ENCODE measurements at places on chromosomes 13 and 19.

DNA sequence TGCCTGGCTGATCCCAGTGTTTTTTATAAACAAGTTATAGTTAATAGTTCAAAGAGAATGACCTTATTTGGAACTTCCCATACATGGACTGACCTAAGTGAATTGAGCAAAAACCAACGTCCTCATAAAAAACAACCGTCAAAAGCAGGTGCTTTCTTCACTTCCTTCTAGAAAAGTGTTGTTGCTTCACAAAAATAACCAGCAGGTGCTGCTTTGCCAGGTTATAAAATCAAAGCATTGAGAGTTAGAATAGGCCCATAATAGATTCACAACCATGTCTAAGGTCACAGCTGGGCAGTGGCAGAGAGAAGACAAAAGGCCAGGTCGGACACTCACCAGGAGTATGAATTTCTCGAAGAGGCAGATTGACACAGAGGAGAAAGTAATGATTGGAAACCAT, 9.5 kb downstream of the RUBCNL start:
- no peak for DNase-seq

GRCh38 chr19:54576411-54576976, 2.9 kb downstream of the LILRA2 start:
- no peak for DNase-seq

DNA sequence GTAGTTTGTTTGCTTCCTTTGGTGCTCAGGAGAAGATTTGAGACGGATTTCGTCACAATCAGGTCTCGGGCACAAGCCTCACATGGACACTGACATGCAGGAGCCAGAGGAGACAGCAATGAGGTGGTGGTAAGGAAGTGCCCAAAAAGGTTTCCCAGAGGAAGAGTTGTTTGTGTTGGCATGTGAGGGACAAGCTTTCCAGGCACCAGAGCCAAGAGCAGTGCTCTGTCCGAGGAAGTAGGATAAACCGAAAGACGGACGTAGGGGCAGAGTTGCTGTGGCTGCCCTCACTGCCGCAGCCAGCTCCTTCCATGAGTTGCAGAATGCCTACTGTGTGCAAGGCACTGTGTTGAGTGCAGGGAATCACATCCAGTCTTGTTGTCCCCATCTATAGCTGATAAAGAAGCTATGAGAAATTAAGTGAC, 27.7 kb downstream of the SAE1 start:
- no peak for DNase-seq

GRCh38 chr13:27141746-27142145, 29.9 kb downstream of the USP12 start:
- no peak for DNase-seq

GRCh38 chr19:18814063-18814462, 17.7 kb upstream of the UPF1 start:
- DNase-seq = no peak

- DNase-seq = no peak
Observed at GRCh38 chr13:76975863-76976262, 16.0 kb upstream of the CLN5 start.

All from NCI-H2029 treated with DMSO at 0.1 percent for 48 hours (cell line).